Left lobe of liver (tissue), 2 donors: ENCODE measurements at places on chromosomes 2 and 18. TPM values are rescaled to one million over a fixed set of nuclear protein-coding genes. Genes with fewer than 3 reads are reported as not detected.

SLC4A5 gene
- 1.2 TPM for total RNA-seq

RAB6C gene
- total RNA-seq, result not detected

SPC25 gene
- total RNA-seq, result 0.35 TPM

MERTK gene
- 14.3 TPM for total RNA-seq

XIRP2 gene
- not detected for total RNA-seq
